ENCODE measurements at places on chromosomes 11 and 22.

DNA sequence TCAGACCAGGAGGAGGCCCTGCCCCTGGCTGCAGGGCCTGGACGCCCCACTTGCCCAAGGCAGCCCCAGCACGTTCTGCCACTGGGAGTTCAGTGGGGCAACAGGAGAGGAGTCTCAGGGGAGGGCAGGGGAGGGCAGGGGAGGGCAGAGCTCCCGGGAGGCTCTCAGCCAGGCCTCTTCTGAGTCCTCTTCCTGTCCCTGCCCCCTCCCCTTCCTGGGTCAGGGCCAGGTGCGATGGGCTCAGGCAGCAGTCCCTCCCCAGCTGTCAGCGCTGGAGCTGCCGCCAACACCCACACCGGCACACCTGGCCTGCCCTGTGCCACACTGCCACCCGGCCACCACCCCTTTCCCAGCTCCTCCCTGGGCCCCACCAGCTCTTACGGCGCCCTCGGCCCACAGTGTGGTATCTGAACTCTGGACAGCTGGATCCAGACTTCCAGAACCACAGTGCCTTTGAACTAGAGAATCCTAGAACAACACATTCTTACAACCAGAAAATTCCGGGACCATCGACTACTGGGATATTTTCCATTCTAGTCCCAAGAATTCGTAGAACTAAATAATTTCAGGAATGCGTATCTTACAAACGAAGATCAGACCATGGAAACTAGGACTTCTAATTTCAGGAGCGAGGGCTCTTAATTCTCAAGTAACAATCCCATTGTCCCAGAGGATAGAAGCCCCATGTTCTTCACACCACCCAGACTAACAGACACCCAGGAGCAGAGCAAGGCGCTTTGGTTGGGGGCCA lies 21.8 kb downstream of the RPL3 start:
- no peak for DNase-seq

DNA sequence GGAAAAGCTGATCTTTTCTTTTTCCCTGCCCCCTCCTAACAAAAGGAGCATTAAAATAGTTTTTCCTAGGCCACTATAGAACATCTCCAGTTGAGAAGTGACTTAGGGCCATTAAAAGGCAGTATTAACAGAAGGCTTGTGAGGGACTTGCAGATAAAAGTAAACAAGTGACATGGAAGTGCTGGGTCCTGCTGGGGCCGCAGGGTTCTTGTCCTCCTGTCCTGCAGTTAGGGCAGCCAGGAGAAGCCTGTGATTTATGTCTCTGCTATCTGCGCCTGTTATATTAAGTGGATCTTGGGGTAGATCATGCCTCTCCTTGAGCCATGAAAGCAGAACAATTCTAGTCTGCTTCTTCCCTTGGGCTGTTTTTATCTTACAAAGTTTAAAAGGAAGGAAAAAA lies 271.4 kb upstream of the C11orf87 start:
- no peak for DNase-seq

DNA sequence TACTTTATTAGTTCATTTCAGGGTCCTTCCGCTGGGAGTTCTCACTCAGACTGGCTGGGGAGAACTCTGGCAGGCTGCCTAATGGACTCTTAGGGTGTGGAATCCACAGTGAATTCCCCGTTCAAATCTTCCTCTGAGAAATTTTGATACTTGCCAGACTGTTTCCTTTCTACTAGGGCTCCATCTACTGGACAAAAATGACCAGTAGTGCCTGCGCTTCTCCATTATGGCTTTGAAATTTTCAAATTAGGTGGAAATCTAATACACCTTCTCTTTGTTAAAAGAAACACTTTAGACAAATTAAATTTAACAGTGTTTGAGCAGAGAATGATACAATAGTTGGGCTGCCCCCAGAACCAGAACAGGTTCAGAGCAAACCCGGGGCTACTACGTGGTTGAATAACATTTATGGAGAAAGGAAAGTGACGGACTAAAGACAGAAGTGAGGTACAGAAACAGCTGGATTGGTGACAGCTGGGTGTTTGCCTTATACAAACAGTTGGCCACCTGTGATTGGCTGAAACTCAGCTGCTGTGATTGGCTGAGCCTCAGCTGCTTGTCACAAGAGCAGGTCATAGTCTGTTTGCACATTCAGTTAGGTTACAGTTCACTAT lies 52.9 kb upstream of the FDX1 start:
- peak; percentile 18 for DNase-seq

DNA sequence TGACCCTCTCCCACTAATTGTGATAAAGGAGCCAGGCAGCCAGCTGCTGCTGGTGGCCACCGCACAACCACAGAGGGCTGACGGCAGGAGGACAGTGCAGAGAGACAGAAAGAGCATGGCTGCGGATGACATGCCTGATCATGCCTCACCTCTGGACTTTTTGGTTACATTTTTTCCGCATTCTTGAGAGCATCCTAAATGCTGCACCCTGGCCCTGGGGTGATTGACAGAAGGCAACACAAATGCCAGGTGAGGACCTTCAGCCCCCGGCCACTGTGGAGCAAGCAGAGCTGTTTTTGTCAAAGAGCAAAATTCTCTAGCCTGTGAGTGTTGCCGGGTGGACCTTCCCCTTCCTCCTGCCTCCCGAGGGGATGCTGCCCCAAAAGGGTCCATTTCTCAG lies 78.5 kb downstream of the RPS6KA4 start:
- no peak for DNase-seq

Data from activated CD4-positive, alpha-beta T cell treated with anti-CD3 and anti-CD28 coated beads for 4 hours (primary cell).